ENCODE measurements at places on chromosomes 5 and 9.
A peak's percentile ranks its signal among the peaks of the same experiment; 100 is the strongest.

DNA sequence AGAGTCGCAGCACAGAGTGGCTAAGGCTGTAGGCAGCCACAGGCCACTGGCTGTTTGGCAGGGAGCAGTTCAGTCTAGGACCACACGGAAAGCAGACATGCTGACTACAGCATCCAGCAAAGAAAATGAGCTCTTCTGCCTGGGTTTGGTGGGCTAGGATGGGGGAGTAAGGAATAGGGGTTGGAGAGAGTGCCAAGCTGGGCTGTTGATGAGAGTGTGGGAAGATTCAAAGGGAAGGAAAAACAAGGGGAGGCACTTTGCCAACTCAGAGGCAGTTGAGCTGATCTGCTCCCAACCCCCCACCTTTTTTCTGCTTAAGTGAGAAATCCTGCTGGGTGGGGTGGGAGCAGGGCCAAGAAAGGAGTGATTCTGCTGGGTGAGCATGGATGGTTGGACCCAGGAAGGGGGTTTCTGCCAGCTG, 35.9 kb downstream of the SVEP1 start:
- ATAC-seq = no peak

GRCh38 chr5:60207040-60207439, 313.5 kb upstream of the PDE4D start:
- peak; percentile 97 for ATAC-seq

DNA sequence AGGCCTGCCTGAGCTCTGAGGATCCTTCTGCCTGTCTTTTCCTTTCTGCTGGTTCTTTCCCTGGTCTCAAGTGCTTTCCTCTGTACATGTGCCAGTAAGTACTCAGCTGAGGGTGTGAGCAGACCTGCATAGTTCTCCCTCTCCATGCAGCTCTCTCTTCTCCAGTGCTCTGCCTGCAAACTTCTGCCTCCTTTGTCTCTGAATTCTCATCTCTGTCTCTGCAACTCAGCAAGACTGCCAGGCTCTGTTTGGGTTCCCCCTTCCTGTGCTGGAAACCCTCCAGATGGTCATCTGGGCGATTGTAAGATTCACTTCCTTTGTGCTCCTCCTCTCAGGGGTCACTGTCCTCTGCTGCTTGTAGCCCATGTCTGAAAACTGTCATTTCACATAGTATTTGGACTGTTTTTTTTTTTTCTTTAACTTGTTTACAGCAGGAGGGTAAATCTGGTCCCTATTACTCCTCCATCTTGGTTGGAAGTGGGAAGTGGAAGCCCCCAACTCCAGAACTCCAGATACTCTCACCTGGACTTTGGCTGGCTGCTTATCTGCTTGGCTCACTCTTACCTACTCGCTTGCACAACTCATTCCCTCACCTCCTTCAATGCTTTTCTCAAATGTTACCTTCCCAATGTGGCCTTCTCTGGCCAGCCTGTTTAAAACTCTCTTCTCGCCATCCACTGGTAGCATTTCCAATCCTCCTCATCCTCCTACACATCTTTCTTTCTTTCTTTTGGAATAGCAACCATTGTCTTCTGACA, 175.3 kb upstream of the TBC1D2 start:
- ATAC-seq = no peak

DNA sequence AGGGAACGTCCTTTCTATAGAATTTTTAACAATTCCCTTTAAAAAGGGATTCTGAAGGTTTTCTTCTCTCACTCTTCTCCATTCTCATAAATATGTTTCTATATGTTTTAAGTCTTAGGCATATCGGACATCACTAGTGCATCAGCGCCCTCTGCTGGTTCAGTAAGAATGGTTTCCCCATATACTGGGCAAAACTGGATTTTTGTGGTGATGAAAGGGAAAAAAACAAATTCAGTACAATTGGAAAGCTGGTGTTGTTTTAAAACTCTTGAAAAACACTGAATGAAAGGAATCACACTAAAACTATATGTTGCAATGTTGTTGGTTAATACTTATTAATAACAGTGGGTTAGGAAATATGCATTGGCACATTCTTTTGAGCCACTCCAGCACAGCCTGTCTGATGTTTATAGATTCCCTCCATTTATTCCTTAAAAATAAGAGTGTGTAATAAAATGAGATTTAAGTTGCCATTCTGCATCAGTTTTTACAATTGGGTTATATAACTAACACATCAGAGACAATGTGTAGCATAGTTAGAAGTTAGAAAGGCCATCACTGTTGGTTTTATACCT, 15.8 kb downstream of the CWC27 start:
- ATAC-seq = no peak

- ATAC-seq = no peak
Observed at GRCh38 chr9:16664211-16664610, 206.3 kb downstream of the BNC2 start.

- ATAC-seq = no peak
Observed at GRCh38 chr9:129335464-129336129, 157.5 kb upstream of the IER5L start.

DNA sequence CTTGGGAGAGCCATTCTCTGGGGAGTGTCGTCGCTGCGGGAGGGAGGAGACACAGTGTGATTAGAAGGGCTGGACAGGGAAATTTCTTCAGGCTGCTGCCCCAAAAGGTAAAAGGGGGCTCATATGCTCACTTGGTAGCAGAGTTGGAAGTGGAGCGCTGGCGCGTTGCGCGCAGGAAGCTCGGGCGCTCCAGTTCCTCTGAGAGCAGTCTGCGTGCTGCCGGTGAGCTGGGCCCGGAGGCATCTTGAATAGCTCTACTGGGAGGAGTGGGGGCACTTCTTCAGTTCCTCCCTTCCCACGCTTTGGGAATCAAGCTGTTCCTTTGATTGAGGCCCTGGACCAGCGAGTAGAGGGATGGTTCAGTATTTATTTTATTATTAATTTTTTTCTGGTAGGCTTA, 2.7 kb downstream of the RXFP3 start:
- ATAC-seq = no peak

DNA sequence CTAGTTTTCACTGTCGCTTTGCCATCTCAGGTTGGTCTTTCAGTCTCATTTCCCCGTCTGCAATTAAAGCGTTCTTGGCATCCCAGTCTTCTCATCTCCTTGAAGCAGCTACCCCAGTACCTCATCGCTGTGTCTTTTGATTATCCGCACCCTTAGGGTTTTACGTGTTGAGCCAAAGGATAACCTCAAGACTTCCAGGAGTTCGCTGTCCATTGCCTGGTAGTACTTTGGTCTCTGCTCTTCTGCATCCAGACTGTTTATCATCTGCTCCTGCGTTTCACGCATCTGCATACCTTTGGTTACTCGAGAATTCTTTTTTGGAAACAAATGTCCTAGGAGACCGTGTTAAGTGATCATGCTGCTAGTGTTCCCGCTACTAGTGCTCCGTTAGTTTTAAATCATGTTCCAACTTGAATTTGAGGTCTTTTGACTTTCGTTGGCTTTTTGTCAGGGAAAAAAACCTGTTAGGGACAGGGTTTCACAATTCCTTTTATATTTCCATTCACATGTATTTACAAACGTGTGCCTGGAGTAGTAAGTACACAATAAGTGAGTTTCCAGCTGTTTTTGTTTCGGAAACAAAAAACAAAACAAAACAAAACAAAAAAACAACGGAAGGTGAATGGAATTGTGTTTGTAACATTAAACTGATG, 888 bp downstream of the RABGAP1 start:
- ATAC-seq = no peak

- no peak for ATAC-seq
Observed at GRCh38 chr9:121990600-121991306, 102.4 kb downstream of the TTLL11 start.

DNA sequence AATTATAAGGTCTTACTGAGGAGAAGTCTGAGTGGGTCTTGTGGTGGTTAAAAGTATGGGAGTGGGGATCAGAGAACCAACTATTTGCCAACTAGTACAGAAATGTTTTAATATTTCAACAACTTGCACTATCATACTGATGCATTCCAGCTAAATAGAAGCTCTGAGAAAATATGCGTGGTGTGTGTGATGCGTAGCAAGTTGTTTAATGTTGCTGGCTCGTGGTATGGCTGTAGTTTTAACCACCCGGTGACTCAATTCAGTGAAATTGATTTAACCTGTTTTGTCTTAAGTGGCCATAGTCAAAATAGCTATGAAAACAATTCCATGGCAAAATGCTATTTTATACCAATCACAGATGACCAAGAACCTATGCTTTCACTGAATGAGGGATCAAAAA, 176.5 kb upstream of the SLC24A2 start:
- ATAC-seq = no peak

DNA sequence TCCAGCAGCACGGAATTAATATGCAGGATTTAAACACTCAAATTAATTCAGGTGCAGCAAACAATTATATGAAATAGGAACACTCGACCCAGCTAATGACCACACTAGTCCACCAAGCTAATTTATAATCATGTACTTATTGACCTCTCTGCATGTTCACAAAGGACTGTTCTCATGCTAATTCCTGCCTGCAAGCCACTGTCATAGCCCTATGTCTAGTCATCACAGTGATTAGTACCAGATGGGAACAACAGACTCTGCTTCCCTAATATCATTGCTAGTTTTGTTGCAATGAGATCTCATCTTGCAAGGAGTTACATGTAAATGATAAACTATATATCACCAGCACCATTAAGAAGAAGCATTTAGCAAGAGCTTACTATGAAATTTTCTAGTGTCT, 553.0 kb upstream of the GRAMD2B start:
- ATAC-seq = no peak

GRCh38 chr5:79561525-79561893, 47.6 kb upstream of the HOMER1 start:
- ATAC-seq = no peak

GRCh38 chr5:84343171-84343570, 41.5 kb downstream of the EDIL3 start:
- no peak for ATAC-seq

DNA sequence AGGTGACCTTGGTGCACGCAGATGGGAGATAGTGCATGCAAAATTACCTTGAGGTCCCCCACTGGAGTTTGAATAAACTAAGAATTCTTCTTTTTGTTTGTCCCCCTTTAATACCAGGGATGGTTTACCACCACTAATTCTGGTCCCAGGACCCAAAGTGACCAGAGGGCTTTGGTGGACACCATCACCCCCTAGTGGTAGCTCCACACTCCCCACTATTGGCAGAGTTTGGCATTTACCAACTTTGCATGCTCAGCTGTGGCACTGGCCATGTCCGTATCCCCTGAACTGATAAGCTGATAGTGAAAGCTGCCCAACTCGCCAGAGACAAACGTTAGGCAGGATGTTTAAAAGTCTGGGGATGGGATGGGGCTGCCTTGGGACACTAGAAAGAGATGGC, 3.3 kb downstream of the ASTN2 start:
- no peak for ATAC-seq

- no peak for ATAC-seq
Observed at GRCh38 chr5:154071799-154072413, 33.1 kb downstream of the MFAP3 start.

GRCh38 chr9:101027236-101027635, 1.3 kb upstream of the PLPPR1 start:
- ATAC-seq = no peak

GRCh38 chr9:126171641-126172040, 155.0 kb upstream of the MVB12B start:
- ATAC-seq = no peak

DNA sequence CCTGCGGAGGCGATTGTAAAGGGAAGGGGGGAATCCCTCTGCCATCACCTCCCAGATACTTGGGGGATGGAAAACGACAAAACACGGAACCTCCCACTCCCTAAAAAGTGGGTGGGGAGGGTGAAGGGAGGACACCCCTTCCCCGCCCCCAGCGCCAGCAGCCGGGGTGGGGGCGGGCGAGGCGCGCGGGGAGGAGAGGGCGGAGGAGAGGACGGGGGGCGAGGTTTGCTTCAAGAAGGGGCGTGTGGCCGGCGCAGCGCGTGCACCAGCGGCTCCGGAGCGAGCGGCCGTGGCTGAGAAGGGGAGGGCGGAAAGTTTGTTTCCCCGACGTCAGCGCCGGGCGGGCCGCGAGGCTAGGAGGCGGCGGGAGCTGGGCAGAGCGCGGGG, at the start of gene PRRX2:
PRRX2 (plus strand) TSS at position 259 of the 387 bp plus-strand sequence. CDS start 221 bp downstream, outside the sequence.
- ATAC-seq = peak; percentile 56

GRCh38 chr9:36794461-36794860, 221.8 kb downstream of the MELK start:
- ATAC-seq = no peak

- ATAC-seq = no peak
Observed at GRCh38 chr9:126754436-126755316, 50.2 kb upstream of the ZBTB43 start.

DNA sequence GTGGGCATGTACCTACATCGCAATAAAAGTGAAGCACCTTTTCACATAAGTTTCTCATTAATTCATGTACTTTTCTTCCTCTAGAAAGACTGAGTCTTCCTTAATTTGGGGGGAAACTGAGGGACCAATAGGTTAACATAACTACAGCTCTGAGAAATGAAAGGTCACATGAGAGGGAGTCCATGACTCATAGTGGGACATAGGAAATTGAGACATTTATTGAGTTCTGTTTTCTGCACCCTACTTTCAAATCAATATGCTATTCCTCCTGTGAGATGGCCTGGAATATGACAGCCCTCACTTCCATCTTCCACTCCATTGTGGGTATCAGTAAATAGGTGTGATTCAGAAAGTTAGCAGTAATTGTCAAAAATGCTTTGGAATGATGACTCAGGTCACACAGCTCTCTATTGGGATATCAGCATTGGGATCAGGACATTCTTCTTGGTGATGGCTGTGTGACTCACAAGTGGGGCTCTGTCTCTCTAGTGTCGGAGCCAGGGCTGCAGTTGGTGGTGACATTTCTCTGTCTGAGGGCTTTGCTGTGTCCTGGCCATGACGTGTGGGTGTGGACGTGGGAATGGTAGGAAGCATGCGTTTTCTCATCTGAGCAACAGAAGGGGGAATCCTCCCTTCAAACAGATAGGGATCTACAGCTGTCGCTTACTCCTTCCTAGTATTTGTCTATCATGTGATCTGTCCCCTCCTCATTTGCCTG, 125.0 kb downstream of the TRIO start:
- ATAC-seq = no peak

GRCh38 chr9:136268735-136269134, 23.1 kb upstream of the QSOX2 start:
- no peak for ATAC-seq

GRCh38 chr9:125110464-125110863, 32.9 kb downstream of the SCAI start:
- ATAC-seq = no peak

- ATAC-seq = no peak
Observed at GRCh38 chr9:20065796-20066700, 277.2 kb upstream of the SLC24A2 start.

- no peak for ATAC-seq
Observed at GRCh38 chr5:144125163-144125726, 45.2 kb downstream of the YIPF5 start.

DNA sequence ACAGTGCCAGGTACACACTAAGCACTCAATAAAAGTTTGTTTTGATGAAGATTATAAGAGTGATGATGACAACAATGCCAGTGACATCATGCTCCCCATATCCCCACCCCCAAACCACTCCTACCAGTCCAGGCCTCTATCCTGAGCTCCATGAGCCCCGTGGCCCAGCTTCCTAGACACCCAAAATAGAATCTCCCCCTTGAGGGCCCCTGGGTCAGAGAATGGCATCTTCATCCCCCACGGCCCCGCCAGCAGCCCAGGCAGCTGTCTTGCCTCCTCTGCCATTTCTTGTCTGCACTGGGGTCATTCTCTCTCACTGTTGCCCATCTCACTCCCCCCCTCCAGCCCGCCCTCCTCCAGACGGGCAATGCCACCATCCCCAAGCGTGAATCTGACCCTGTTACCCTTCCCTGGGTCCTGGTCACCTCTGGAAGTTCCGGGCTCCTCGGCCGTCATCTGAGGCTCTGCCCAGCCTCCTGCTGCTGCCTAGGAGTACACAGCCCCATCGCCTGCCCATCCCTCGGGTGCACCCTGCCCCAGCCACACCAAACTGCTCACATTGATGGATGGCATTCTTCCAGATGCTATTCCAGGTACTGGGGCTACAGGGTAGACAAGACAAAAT, 76.8 kb upstream of the LMX1B start:
- ATAC-seq = no peak

- no peak for ATAC-seq
Observed at GRCh38 chr5:18036531-18036930, 402.3 kb downstream of the TAF11L14 start.

All from stimulated activated memory B cell treated with anti-CD40 and anti-IgM and Interleukin-4, amounts not matched to agents 10 μg/mL and 1 μg/mL and 100 μg/mL, for 72 hours (primary cell).